ENCODE measurements at places on chromosomes 7 and 10. TPM values are rescaled to one million over a fixed set of nuclear protein-coding genes. Genes with fewer than 3 reads are reported as not detected.

C10orf105 gene
- 0.10 TPM for total RNA-seq

CBLL1 gene
- 28.9 TPM for total RNA-seq

PTPRZ1 gene
- 0.67 TPM for total RNA-seq

MMRN2 gene
- 5.7 TPM for total RNA-seq

ASAH2 gene
- total RNA-seq: 2.1 TPM

SPDYE8 gene
- not detected for total RNA-seq

PRPS1L1 gene
- total RNA-seq: not detected

SLC12A9 gene
- total RNA-seq: 34.0 TPM

VWC2 gene
- total RNA-seq: 0.14 TPM

LAMB4 gene
- total RNA-seq: not detected

SLC16A12 gene
- 0.47 TPM for total RNA-seq

GSDME gene
- total RNA-seq: 2.3 TPM
